Esophagus mucosa (tissue), 1 donor: ENCODE measurements at places on chromosomes 1 and 21.

DNA sequence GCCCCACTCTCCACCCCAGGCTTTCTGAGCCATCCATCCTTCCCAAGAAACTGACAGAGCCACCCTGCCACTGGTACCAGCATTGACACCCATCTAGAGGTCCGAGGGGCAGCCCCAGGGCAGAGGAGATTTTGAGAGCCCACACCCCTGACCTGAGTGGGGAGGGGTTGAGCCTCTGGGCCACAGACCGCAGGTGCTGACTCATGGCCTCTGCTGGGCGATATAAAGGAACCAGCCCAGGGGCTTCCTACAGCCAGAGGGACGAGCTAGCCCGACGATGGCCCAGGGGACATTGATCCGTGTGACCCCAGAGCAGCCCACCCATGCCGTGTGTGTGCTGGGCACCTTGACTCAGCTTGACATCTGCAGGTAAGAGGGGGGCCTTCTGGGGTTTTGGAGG, at the start of gene PADI4:
PADI4 (plus strand) TSS at position 252 of the 400 bp plus-strand sequence; CDS start at position 278, 26 bp downstream.
- ATAC-seq = no peak

DNA sequence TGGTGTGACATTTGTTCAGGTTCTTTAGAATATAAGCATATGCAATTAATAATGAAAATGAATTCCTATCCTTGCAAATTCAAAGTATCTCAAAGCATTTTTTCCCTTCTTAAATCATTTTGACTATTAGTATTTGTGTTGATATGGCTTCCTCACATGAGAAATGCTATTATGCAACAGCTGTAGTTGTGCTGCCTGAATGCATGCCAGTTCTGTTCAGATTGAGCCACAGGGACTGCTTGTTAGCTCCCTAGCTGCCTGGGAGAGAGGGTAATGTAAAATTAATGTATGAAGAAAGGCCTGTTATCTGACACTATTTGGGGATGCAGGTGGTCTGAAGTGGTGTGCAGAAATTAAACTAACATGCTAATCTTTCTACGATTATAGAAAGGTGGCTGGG, 45.5 kb downstream of the CACHD1 start:
- no peak for ATAC-seq

DNA sequence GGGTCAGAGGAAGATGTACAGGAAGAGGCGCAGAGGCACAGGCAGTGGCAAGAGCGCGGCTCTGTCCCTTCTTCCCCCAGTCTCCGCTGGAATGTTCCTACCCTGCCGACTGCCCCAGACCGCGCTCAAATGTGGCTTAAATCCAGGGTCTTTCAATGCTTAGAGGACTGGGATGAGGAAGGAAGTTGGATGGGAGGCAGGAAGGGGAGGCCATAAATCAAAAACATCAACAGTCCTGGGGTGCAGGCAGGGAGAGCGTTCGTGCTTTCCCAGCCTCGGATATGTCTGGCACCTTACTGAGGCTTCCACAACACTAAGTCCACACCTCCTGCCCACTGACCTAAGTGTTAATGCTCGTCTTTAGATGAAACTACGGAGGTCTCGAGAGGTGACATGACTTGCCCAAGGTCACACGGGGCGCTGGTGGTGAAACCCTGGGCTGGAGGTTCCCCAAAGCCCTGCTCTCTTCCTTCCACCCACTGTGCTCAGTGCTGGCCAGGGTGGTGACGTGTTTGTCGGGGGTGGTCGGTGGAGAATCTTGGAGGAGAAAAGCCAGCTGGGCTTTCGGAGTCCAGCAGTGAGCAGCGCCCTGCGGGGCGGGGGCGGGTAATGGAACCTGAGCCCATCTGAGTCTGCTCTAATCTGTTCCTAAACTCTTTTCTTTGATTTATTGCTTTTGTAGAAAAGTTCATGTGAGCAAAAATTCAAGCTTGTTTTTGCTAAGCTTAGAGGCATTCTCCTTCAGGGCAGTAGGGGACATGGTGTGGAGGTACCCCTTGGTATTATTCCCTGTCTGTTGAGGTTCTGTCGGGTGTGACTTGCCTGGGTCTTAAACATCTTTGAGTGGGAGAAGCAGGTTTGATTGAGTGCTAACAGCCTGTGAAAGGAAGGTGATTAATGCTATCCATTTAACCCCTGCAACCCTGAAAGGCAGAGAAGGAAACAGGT, 708 bp downstream of the CDA start:
- no peak for ATAC-seq

- ATAC-seq = peak; percentile 31
Measured at GRCh38 chr1:112332176-112333150, 63.6 kb upstream of the CTTNBP2NL start.

GRCh38 chr1:151859891-151860293, 6.4 kb upstream of the THEM5 start:
- ATAC-seq = no peak
